Right ventricle myocardium inferior (tissue), 1 donor: ENCODE measurements at places on chromosomes 2 and 18. TPM values are rescaled to one million over a fixed set of nuclear protein-coding genes. Genes with fewer than 3 reads are reported as not detected.

DNA sequence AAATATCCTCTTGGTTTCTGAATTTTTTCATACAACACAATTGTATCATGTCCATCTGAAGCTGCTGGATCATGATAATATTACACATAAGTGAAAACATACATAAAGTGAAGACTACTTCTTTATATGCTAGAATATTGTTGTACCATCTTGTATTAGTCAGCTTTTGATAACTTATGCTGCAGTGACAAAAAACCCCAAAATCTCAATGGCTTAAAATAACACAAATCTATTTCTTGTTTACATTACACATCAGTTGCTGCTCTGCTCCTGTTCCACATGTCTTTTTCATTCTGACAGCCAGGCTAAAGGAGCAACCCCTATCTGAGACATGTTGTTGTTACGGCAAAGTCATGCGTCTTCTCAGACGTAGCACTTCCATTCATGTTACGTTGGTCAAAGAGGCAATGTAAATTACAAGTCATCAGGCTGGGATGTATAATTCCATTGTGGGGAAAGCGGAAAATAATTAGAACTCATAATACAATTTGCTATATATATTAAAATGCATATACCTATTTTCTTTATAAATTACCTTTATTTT is 5.8 kb downstream of the TMSB10 start:
- no peak for DNase-seq

GRCh38 chr18:22900558-22901238 is 32.4 kb upstream of the RBBP8 start:
- DNase-seq = no peak

DNA sequence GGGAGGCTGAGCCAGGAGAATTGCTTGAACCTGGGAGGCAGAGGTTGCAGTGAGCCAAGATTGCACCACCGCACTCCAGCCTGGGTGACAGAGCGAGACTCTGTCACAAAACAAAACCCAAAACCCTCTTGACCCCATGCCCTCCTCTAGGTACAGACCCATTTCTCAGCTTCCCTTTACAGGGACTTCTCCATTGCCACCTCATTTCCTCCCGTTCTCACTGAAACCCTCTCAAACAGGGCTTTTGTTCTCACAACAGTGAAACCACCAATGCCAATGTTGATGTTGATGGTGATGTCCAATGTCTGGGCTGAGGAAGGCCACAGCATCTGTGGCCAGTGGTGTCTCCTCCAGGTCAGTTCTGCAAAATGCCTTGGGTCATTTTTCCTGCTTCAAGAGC is 69.0 kb upstream of the ZCCHC2 start:
- no peak for DNase-seq

DNA sequence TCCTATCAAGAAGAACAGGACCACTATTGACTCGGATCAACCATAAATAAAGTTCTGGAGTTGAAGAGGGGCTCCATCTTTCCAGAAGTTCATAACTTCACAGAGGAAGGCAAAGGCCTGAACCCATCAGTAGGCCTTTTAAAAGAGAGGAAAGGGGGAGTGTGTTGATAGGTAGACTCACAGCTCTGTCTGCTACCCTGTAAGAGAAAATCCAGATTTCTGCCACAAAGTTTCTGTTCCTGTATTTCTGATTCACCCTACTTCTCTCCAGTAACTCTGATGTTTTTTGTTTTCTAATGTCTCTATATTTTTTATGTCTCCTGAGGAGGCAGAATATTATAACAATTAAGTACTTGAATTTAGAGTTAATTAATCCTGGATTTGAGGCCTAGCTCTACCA is 564.0 kb downstream of the TNS1 start:
- DNase-seq = no peak

DNA sequence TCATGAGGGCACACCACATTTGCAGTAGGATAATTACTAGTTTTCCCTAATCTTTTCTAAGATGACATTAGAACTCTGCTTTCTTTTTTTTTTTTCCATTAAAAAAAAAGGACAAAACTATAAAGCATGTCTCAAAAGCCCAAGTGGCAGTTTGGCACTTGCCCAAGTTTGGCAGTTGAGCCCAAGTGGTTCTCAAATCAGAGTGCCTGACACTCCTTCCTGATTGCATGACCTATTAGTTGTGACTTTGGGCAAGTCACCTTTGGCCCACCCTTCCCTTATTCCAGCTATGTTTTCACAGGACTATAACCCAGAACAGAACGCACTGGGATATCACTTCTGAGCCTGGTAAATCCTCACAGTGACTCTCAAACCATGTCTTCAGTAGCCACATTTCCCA is 273.0 kb downstream of the CCDC85A start:
- no peak for DNase-seq

DNA sequence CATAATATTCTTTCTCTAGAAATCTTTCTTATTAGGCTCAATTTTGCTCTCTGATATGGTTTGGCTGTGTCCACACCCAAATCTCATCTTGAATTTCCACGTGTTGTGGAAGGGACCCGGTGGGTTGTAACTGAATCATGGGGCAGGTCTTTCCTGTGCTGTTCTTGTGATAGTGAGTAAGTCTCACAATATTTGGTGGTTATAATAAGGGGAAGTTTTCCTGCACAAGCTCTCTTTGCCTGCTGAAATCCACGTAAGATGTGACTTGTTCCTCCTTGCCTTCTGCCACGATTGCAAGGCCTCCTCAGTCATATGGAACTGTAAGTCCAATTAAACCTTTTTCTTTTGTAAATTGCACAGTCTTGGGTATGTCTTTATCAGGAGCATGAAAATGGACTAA is 73.8 kb downstream of the CAVIN2 start:
- DNase-seq = no peak

- DNase-seq = no peak
Observed at GRCh38 chr2:139031722-139032121, 251.5 kb upstream of the NXPH2 start.

DNA sequence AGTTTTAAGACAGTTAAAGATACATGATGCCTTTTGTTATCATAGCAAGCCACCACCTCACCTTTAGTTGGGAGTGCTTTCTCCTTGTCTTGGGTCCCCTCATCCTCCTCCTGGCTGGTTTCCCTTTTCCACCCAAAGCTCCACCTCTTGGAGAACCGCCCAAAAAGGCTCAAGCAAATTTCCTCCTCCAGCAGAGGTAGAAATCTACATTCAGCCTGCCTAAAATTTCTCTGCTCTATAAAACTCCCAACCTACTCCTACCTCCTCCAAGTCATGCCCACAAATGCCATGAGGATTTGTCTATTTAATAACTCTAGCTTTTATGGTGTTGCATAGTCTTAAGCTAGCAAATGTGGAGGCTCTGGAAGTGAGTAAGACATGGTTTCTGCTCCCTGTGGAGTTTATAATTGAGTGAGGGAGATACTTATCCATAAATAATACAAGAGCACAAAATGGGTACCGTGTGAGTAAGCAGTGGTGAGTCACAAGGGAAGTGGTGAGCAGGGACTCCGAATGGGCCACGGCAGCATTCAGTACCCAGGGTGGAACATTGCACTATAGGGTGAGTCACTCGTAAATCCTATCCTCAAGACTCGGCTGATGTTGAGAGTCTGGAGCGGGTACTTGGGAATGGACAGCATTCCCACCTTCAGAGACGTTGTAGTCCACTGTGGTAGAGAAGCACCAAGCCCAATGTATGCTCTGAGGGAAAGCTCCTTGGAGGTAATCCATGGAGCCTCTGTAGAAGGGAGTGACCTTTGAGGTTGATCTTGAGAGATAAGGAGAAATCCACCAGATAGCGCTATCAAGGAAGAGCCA is 146.3 kb downstream of the RTN4 start:
- DNase-seq = no peak

GRCh38 chr18:59015531-59016152 is 124.0 kb upstream of the SEC11C start:
- no peak for DNase-seq

DNA sequence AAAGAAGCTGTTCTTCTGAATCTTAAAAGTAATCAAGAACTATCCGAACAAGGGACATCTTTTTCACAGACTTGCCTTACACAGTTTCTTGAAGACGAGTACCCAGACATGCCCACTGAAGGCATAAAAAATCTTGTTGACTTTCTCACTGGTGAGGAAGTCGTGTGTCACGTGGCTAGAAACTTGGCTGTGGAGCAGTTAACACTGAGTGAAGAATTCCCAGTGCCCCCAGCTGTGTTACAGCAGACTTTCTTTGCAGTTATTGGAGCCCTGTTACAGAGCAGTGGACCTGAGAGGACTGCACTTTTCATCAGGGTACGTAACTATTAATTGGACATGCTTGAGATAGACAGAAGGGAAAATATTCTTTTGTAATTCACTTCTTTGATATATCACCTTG is 2.4 kb downstream of the MRPL44 start:
- no peak for DNase-seq

GRCh38 chr18:12886498-12887126 is 2.6 kb upstream of the PTPN2 start:
- no peak for DNase-seq

DNA sequence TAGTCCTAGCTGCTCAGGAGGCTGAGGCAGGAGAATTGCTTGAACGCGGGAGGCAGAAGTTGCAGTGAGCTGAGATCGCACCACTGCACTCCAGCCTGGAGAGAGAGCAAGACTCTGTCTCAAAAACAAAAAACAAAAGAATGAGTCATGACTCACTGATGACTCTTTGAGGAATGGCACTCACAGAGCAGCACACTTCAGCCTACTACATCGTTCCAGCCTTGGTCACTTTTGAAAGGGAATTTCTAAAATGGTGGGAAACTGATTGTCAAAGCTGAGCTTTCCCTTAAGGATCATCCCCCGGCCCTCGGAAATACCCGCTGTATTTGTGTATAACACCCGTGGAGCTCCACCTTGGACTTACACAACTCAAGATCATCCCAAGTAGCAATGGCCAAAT is 217.3 kb upstream of the HS6ST1 start:
- DNase-seq = no peak

- DNase-seq = no peak
Observed at GRCh38 chr2:205892251-205892655, 193.7 kb downstream of the INO80D start.

DNA sequence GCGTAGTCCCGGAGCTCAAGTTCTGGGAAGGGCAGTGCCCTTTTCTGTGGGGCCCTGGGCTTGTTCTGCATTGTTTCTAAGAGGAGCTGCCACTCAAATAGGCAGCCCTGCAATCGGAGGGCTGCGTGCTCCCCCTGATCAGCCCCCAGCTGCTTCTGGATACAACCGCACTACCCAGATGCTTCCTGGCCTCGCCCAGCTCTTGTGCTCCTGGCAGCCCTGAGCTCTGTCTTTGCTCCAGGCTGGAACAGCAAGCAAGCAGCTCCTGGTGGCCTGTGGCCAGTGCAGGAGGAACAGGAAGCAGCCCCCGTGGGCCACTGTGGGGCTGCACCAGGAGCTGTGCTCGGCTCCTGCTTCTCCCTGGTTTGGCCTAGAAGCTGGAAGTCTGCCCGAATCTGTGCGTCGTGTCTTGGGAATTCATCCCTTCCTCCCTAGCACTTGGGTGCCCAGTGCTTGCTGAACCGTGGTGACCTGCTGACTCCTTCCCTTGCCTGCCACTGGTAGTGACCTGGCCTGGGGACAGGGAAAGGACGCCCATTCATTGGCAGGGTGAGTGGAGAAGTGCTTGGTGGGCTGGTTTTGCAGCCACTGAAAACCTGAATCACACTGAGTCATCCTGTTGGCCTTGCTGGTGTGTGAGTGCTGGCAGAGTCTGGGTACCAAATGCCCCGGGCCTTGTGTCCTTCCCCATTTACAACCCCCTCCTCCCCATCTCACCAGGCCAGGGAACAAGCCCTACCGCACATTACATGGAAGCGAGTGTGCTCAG is 27.3 kb upstream of the NTSR2 start:
- no peak for DNase-seq

DNA sequence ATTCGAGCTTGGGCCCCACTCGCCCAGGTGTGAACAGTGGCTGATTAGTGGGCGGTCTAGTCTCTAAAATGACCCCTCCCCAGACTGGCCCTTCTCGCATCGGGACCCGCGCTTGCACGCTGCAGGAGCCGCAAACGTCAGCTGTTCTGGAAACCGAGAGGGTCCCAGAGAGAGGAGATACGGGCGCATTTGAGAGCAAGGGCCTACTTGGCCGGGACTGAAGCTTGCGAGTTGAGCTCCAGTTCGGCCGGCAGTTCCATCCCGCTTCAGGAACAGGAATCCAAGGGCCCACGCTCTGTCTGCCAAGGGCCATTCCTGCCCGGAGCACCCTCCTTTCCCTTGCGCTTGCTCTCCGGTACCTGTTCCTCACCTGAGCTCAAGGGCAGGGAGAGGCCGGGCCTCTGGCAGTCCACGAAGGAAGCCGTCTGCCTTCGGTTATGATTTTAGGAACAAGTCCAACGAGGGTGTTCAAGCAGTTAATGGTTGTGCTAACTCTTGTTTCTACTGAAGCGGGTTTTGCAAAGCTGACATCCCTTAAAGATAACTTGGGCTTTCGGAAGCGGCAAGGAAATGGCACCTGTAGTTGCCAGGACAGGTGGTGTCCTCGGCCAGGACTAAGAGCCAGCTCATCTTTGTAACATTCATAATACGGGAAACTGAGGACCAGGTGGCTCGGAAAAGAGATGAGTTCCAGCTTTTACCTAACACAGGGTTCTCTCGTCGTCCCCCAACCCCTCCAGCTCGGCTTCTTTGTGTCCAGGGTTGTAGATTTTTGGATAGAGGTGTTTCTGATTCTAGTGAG is 3.9 kb upstream of the DLX1 start:
- no peak for DNase-seq

GRCh38 chr2:187775196-187775595 is 221.0 kb upstream of the TFPI start:
- no peak for DNase-seq

DNA sequence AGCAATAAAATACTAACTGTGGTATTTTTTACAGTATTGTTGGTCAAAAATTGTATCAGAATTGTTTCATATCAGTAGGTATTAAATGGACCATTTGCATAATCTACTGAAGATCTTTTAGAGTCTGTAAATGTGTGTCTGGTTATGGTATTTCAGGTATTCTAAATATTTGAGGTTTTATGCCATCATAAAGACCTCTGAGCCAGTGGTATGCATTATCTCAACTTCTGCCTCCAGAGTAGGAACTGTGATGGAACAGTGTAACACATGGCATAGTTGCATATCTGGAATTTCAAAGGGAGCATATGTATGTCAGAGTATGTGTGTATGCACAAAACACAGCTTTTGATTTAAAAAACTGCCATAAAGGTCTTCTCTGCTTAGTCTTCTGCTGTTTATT is 15.4 kb downstream of the GREB1L start:
- no peak for DNase-seq

C2orf68 gene
- total RNA-seq = 26.4 TPM

TSPYL6 gene
- not detected for total RNA-seq

CD226 gene
- total RNA-seq = 0.95 TPM

CRYBA2 gene
- total RNA-seq = not detected

PLCL1 gene
- total RNA-seq = 96.2 TPM
